NCI-H1436 (cell line): ENCODE measurements at places on chromosomes 7 and 10.

GRCh38 chr10:1674501-1674900 lies 62.8 kb downstream of the ADARB2 start:
- DNase-seq, result no peak

GRCh38 chr10:116687633-116688032 lies 54.7 kb downstream of the HSPA12A start:
- no peak for DNase-seq

DNA sequence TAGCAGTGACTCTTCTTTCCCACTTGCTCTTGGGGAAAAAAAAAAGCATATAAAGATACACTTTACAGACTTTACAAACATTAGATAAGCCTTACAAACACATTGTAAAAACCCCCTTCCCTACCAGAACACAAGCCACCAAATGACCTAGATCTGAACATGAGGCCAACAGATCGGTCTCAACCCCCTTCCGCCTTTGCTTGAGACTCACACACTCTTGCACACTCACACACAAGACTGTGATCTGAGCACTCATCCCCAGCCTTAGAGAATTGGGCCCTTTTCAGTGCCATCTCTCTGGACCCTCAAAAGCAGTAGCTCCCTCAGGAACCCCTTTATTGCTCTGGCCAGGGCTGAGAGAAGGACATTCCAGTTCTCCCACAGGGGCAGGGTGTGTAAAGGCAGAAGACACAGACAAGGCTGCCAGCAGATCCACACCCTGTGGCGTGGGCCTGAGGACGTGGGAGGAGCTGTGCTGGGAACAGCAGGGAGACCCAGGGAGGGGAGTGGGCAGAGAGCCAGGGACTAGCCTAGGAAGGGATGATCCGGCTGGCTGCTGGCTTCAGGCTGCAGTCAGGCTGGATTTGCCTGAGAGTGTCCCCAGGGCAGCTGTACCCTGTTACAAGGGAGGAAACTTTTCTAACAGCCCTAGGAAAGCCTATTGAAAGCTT lies 206.7 kb downstream of the KIAA1217 start:
- DNase-seq, result no peak

DNA sequence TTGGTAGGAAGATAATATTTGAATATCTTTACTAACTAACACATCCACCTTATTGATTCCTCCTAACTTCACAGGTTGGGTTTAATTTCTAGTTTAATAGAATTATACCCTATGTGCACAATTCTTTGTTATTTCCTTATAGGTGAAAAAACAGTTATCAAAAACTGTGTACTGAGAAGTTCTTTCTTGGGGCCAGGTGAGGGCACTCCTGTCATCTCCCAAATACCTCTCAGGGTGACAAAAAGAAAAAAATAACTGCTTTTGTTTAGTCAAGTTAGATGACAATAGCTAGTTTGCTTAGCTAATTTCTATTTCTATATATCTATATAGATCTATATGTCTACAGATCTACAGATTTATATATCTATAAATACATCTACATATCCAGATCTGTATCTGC lies 10.1 kb downstream of the FZD8 start:
- no peak for DNase-seq

- DNase-seq, result no peak
Observed at GRCh38 chr10:74955796-74956195, 129.4 kb downstream of the KAT6B start.

GRCh38 chr10:132240156-132240555 lies 53.4 kb downstream of the DPYSL4 start:
- DNase-seq, result no peak

DNA sequence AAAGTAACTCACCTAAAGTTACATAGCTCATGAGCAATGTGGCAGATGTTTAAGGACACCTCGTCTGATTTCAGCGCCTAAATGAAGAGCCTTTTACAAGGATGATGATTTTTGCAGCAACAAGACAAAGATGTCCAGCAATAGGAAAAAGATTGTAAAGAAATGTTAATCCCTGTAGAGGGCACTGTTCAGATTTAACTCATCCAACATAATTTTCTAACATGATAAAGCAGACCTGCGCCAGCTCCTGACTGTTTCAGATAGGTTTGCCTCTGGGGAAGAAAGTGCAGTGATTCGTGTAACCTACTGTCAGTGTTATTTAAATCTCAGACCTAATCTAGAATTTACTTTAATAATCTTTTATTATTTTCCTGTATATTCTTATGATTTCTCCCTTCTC lies 595.2 kb downstream of the AUTS2 start:
- DNase-seq, result no peak

GRCh38 chr10:130921911-130922440 lies 389.5 kb downstream of the TCERG1L start:
- DNase-seq, result no peak

DNA sequence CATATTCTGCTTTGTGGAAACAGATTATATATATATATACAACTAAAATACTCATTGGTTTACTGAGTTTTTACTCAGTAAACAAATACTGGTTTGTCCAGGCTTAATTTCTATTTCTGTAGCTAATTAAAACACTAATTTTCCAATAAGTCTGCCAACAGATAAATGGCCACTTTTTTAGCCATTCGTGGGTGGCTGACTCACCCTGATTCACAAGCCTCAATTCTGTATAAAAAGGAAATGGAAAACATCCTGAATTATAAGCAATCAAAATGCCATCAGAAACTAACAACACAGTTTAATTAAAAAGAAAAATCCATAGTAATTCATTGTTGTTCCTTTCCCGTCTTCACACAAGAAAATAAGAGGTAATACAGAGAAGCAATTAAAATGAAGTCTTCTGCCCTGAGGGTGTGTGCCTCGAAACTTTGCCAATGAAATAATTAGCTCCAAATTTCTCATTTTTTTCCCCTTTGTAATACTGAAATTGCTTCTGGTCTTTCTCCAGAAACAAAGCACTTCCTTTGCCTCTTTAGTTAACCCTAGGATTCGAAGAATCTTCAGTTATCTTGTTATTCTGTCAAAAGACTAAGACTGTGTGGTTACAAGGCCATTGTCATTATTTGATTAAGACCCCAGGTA lies 118.7 kb upstream of the PTN start:
- DNase-seq, result no peak

GRCh38 chr7:96017877-96018276 lies 245.5 kb downstream of the DYNC1I1 start:
- DNase-seq, result no peak

GRCh38 chr7:136359333-136359903 lies 382.3 kb upstream of the MTPN start:
- no peak for DNase-seq

DNA sequence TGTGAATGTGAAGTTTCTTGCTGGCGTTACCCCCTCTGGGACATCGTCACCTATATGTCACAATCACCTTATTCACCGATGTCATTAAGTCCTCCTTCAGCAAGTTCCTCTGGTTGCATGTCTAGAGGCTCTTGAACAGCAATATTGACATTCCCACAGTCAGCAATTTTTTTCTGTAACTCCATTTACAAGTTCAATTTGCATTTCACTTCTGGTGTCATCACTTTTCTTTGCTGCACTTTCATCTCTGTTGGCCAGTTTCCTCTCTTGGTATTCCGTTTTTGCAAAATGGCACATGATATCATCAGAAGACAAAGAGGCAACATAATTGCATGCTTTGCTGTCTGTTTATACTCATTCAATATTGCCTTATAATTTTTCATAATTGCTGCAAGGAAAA lies 69.8 kb downstream of the SRI start:
- no peak for DNase-seq

DNA sequence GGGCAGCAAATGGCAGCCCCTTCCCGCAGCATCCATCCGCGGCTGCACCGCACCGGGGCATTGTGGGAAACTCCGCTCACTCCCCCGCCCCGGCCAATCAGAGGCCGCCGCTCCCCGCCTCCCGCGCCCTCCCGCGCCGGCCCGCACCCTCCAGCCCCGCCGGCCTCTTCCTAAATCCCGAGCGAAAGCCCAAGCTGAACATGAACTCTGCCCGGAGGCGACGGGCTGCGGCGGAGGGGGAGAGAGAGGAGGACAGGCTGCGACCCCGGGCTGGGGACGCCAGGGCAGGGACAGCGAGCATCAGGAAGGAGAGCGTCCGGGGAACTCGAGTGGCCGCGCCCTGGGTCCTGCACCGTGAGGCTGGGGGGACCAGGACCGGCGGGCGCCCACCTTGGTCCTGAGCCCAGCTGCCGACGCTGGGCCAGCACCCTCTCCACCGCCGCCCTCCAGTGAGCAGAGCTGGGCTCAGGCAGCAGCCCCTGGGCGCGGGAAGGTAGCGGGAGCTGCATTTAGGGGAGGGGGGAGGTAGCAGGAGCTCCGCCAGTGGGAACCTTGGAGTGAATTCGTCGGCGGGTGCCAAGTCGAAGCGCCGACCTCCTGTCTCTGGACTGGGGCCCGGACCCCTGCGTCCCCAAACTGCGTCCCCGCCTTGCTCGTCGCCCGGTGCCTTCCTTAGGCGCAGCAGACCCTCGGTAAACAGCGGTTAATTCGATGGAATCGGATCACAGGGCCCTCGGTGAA lies at the start of gene DGKI:
TSS of gene DGKI (minus strand) at position 148 of the 741 bp plus-strand sequence.
- DNase-seq, result peak; percentile 56

GRCh38 chr10:33052263-33052875 lies 94.3 kb upstream of the ITGB1 start:
- DNase-seq, result peak; percentile 75

- no peak for DNase-seq
Observed at GRCh38 chr10:49498425-49498824, 40.5 kb downstream of the ERCC6 start.

DNA sequence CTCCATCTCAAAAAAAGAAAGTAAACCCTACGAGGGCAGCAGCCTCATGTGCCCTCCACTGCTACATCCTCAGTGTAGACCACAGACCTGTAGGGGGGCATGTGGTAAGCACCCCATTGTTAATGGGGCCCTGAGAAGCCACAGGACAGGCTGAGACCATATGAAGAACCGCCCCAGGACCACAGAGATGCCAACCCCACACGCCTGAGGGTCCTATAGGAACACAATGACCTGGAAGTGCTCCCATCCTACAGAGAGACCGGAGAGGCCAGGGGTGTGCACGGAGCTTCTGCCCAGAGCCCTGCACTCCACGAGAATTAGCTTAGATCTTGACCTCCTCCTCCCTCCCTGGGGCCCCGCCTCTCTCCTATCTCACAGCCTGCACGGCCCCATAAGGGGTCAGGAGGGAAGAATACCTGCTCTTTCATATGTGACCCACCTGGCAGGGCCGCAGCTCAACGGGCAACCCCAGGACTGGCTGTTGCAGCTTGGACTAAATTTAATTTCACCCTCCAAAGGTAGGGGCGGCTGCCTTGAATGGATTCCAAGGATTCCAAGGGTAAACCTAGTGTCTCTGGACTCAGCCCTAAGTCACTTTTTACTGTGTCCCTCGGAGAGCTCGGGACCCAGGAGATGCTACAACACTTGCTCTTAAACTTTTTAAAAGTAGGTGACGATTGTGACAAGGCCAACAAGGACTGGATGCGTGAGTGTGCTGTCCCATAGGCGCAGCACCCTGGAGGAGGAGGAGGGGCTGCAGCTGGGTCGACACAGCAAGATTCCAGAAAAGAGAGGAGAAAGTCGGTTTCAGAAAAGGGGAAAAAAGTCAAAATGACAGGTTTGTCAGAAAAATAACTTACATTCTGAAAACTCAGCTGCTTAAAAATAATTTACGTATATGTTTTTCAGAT lies 24.2 kb downstream of the PRKAG2 start:
- DNase-seq, result no peak

GRCh38 chr10:73906524-73907447 lies 4.1 kb upstream of the PLAU start:
- DNase-seq, result no peak

- no peak for DNase-seq
Observed at GRCh38 chr7:104192434-104192833, 15.4 kb downstream of the ORC5 start.

DNA sequence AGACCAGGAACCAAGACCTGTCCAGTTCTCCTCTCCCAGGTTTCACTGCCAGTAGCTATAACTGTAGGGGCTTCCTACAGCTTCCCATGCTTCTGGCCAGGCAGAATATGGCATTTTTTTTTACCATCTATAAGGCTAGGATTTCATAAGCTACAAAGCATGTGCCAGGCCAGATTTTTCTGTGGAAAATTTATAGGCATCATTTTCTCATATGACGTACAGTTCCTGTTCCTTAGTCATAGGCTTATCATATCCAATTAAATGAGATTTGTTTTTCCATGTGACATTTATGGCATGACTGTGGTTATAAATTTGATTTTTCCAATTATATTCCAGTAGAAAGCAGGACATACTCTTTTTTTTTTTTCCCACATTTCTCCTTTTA lies 208.6 kb upstream of the NPY start:
- DNase-seq, result no peak

GRCh38 chr7:5598769-5599371 lies 175.2 kb upstream of the TNRC18 start:
- DNase-seq, result no peak

DNA sequence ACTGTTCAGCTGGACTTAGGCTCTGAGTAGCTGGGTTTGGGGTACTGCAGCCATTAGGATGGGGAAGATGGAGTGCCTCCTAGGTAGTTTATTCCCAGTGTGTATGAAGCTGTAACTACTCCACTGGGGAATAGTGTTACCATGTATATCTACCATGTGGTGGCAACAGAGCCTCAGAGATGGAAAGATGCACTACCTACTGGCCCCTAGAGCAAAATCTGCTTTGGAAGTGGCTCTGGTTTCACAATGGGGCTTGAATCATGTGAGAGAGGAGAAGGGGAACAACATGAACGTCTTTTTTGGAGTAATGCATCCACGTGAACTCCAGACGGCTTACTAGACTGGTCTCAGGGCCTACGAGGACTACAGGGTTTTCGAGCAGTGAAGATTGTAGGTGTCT lies 167.3 kb downstream of the CALCR start:
- no peak for DNase-seq

- no peak for DNase-seq
Observed at GRCh38 chr7:79292834-79293233, 160.6 kb downstream of the MAGI2 start.

DNA sequence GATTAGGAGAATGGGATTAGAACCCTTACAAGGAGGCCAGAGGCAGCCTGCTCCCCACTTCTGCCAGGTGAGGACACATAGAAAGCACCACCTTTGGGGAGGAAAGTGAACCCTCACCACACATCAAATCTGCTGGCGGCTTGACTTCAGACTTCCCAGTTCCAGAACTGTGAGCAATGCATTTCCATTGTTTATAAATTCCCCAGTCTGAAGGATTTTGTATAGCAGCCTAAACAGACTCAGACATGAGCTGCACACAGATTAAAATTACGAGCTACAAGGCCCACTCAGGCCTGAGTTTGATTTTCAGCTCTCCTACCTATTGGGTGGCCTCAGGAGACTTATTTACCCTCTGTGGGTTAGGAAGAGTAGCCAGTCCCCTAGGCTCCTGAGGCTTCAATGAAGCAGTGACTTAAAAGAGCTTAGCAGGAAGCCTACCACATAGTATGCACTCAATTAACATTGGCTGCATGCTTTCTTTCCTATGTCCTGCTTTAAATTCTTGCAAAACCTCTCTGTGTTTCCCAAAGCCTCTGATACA lies 350.7 kb upstream of the ZMIZ1 start:
- DNase-seq, result no peak

- no peak for DNase-seq
Observed at GRCh38 chr7:151896486-151896885, 19.6 kb upstream of the PRKAG2 start.

GRCh38 chr7:135817583-135817982 lies 69.0 kb upstream of the FAM180A start:
- no peak for DNase-seq
